Activated CD8-positive, alpha-beta T cell treated with anti-CD3 and anti-CD28 coated beads for 36 hours (primary cell): ENCODE measurements at places on chromosomes 2 and 18. TPM values are rescaled to one million over a fixed set of nuclear protein-coding genes. Genes with fewer than 3 reads are reported as not detected.

DNA sequence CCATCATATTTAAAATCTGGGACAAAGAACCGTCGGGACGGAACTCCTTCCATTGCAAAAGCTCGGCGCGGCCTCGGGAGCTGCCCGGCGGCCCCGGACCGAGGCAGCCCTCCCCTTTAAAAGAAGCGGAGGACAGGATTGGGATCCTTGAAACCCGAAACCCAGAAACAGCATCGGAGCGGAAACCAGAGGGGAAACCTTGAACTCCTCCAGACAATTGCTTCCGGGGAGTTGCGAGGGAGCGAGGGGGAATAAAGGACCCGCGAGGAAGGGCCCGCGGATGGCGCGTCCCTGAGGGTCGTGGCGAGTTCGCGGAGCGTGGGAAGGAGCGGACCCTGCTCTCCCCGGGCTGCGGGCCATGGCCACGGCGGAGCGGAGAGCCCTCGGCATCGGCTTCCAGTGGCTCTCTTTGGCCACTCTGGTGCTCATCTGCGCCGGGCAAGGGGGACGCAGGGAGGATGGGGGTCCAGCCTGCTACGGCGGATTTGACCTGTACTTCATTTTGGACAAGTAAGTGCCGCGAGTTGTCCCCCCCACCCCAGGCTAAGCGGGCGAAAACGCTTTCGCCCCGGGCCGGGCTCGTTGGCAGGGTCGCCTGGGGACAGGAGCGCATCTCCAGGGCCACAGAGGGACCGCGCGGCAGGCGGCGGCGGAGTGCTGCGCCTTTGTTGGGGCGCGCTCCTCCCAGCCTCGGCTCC lies at the start of gene ANTXR1:
ANTXR1 (plus strand) TSS at position 38 of the 698 bp plus-strand sequence; CDS start at position 359, 321 bp downstream.
- H3K27me3 ChIP-seq = peaks cover 49% of the 10 kb centered on the region
- H3K27ac ChIP-seq = no peak within 1 kb of the TSS
- H3K4me3 ChIP-seq = peak within 1 kb of the TSS; percentile 68
- peaks cover 12% of the 10 kb centered on the region for H3K4me1 ChIP-seq
- DNase-seq = peak; percentile 16
- H3K36me3 ChIP-seq = no peaks in the 10 kb centered on the region

DNA sequence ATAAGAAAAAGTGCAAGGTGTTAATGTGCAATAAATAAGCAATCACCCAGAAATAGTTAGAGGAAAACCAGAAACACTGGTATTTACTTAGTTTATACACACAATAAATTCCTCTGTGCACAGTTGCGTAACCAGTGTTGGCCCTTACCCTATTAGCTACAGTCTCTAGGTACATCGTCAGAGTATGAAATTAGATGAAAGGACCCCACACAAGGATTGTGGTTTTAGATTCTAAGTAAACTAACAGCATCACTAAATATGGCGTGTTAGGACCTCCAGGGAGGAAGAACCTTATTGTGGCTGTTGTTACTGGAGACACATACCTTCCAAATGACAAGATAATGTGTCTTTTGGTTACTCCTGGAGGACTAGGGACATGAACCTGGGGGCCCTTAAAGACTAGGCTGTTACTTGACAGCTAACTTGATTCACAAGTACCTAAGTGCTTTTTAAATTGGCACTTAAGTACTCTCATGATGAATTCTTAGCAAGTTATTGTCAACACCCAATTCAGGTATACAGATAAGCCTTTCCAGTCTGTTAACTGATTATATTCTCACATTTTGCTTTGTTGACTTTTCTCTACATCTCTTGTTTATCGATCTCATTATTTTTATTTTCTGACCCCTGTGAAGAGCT lies 115.3 kb downstream of the FEZ2 start:
- peaks cover 26% of the 10 kb centered on the region for H3K36me3 ChIP-seq
- no peak overlapping the region for H3K4me3 ChIP-seq
- H3K27me3 ChIP-seq = no peaks in the 10 kb centered on the region
- no peak overlapping the region for H3K27ac ChIP-seq

DNA sequence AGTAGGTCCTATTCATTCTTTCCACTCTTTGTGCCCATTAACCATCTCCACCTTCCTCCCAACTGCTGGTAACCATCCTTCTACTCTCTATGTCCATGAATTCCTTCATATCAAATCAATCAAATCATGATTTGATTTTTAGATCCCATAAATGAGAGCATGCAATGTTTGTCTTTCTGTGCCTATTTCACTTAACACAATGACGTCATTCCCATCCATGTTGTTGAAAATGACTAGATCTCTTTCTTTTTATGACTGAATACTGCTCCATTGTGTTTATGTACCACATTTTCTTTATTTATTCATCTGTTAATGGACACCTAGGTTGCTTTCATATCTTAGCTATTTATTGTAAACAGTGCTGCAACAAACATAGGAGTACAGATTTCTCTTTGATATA lies 827.3 kb upstream of the NRXN1 start:
- no peaks in the 10 kb centered on the region for H3K27me3 ChIP-seq
- no peak overlapping the region for H3K4me3 ChIP-seq
- H3K36me3 ChIP-seq = no peaks in the 10 kb centered on the region
- H3K4me1 ChIP-seq = no peaks in the 10 kb centered on the region
- H3K27ac ChIP-seq = no peak overlapping the region

GRCh38 chr18:54232485-54233227 lies 8.2 kb upstream of the MBD2 start:
- H3K4me3 ChIP-seq = no peak overlapping the region
- no peaks in the 10 kb centered on the region for H3K36me3 ChIP-seq
- H3K27me3 ChIP-seq = peaks cover 3% of the 10 kb centered on the region
- no peak overlapping the region for H3K27ac ChIP-seq

DNA sequence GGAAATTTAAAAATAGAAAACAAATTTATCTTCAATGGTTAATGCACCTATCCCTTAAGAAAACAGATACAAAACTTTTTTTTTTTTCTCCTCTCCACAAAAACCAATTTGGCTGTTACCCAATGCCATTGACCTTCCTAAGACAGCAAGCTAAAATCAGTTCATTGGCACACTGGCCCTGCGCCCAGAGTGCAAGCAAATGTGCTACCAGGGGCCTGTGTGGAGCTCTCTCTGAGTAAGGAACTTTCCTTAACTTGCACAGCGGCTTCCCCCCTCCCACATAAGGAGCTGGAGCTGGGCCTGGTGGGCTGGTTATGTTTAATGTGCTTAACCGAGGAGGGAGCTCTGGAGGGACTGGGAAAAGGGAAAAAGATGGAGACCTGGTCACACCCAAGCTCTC lies 17.6 kb upstream of the POU3F3 start:
- H3K4me3 ChIP-seq = no peak overlapping the region
- H3K27ac ChIP-seq = no peak overlapping the region
- peaks cover 8% of the 10 kb centered on the region for H3K27me3 ChIP-seq

- no peak overlapping the region for H3K27ac ChIP-seq
- H3K4me3 ChIP-seq = no peak overlapping the region
- H3K4me1 ChIP-seq = peaks cover 11% of the 10 kb centered on the region
- no peak for DNase-seq
These were observed 400.7 kb downstream of the NBAS start for GRCh38 chr2:15160201-15160991.

- H3K4me1 ChIP-seq = no peaks in the 10 kb centered on the region
- no peak overlapping the region for H3K4me3 ChIP-seq
- no peak for DNase-seq
- no peaks in the 10 kb centered on the region for H3K36me3 ChIP-seq
- no peaks in the 10 kb centered on the region for H3K27me3 ChIP-seq
These were observed 235.6 kb downstream of the ICOS start for GRCh38 chr2:204172145-204172600.

GRCh38 chr2:156341452-156342253 lies 9.1 kb upstream of the NR4A2 start:
- peak; percentile 94 for DNase-seq
- peak overlapping the region; percentile 97 for H3K27ac ChIP-seq
- peaks cover 2% of the 10 kb centered on the region for H3K36me3 ChIP-seq
- H3K4me3 ChIP-seq = peak overlapping the region; percentile 80

- no peak overlapping the region for H3K4me3 ChIP-seq
- H3K36me3 ChIP-seq = peaks cover 26% of the 10 kb centered on the region
- H3K27ac ChIP-seq = peak overlapping the region; percentile 57
- no peaks in the 10 kb centered on the region for H3K27me3 ChIP-seq
- peaks cover 21% of the 10 kb centered on the region for H3K4me1 ChIP-seq
- no peak for DNase-seq
These were observed 62.0 kb upstream of the POMC start for GRCh38 chr2:25230198-25230947.

Gene ASIC4
- total RNA-seq = not detected

Gene GALR1
- not detected for total RNA-seq
